Type B pancreatic cell (in vitro differentiated cells): ENCODE measurements at places on chromosomes 16 and 17. TPM values are rescaled to one million over a fixed set of nuclear protein-coding genes. Genes with fewer than 3 reads are reported as not detected.

ZG16 gene
- 0.85 and 1.5 TPM in 2 replicates for total RNA-seq

CDK3 gene
- total RNA-seq: 11.5 and 14.1 TPM in 2 replicates

HSD17B1 gene
- 2.2 and 2.7 TPM in 2 replicates for total RNA-seq

MCRIP2 gene
- 36.8 and 39.1 TPM in 2 replicates for total RNA-seq

TMEM238L gene
- not detected in 2 replicates for total RNA-seq

PLA2G10 gene
- 1.3 TPM in 1 of 2 replicates, not detected in the other for total RNA-seq
